NB4 (cell line): ENCODE measurements at places on chromosomes 4 and X.

DNA sequence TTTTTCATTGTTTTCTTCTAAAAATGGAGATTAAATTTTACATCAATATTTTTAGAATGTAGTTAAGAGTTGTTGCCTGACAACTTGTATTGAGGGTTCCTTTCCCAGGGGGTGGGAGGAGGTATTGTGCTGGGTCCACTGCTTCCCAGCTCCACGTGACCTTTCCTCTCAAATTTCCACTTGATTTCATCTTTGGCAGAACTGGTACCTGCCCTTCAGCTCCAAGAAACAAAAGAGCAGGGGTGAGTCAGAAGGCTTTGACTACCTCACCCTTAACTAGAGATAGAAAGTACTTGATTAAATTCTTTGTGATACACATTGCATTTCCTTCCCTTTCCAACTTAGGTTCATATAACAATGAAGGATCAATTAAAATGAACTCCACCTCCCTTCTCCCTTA is 19.7 kb downstream of the TRIM2 start:
- no peak for DNase-seq

- DNase-seq = no peak
These were observed 22.4 kb downstream of the SEC31A start for GRCh38 chr4:82868572-82868971.

- no peak for DNase-seq
These were observed 283.6 kb upstream of the PCDH10 start for GRCh38 chr4:132865458-132865857.

DNA sequence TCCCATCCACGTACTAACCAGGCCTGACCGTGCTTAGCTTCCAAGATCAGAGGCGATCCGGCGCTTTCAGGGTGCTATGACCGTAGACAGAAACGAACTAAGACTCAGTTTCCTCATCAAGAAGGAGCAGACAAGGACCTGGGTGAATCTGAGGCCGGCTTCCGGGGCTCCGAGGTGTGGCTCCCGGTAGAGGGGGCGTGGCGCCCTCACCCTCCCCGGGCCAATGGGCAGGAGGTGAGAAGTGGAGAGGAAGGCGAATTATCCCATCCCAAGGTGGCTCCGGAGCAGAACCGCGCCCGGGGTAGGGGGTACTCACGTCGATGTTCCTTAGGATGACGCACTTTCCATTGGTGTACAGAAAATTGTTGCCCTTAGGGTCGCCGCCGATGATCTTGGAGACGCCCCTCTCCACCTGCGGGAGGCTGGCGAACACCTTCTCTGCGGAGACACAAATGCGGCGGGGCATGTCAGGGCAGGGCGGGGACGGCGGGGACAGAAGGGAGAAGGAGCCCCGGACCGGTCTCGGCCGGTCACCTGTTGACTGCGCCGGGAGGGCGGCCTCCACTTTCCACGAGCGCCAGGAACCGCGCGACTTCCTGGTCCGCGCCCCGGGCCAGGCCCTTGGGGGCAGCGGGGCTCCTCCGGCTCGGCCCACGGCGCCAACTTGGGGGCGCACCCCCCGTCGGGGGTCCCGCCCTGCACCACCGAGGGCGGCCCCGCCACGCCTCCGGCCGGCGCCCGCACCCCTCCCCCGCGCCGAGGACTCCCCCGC is 616 bp downstream of the WDR1 start:
- DNase-seq = peak; percentile 69

GRCh38 chr4:71293705-71294104 is 45.1 kb upstream of the SLC4A4 start:
- DNase-seq = no peak

- DNase-seq = no peak
These were observed 72.0 kb downstream of the RGS12 start for GRCh38 chr4:3364634-3365314.

DNA sequence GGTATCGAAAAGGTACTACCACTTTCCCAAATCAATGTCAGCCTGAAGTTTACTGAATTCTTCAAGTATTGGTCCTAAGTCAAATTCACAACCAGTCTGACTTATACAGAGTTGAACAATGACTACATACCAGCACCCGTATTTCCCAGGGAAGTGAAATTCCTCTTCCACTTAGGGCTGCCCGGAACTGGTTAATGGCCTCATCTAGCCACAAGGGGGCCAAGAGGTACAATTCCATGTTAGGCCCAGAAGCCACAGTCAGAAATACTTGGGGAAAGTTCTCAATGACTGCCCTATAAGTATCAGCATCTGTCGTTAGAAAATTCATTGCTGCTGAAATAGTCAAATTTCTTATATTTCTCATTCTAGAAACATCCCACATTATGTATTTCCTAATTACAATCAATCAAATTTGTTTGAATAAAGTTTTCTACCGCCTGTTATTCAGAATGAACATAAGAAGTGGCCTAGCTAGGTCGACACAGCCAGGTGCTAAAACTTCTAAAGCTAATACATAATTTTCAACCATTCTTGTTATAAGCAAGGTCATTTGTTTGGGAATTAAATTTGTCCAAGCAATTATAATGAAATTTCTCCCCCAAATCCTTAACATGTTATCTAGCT is 5.6 kb upstream of the PCDH7 start:
- DNase-seq = peak; percentile 62

DNA sequence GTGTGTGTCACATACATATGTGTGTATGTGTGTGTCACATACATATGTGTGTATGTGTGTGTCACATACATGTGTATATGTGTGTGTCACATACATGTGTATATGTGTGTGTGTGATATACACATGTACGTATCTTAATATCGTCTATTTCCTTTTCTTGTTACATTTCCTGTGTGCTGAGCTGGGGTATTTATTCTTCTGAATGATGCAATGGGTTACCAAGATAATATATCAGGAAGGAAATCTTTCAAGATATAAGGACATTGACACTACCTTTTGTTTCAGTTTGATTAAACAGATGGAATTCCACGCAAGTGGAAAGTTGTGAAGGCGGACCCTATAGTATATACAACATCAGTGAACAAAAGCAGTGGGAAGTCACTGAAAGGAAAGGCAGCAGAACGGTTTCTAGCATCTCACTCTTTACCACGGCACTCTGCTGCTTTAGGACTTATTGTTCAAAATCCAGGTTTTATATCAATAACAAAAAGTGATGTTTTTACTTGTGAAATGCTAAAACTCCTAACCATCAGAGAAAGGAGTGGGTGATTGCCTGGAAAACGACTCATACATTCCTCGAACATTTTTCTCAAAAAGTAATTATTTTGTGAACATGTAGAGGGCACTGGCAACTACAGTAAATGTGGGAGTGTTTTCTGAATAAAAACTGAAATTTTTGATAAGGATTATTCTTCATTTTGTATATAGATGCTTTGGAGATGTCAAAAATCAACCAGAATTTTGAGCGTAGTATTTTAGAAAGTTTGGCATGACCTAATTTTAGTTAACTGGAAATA is 43.1 kb upstream of the IL21 start:
- DNase-seq = no peak

- peak; percentile 28 for DNase-seq
These were observed 8.3 kb downstream of the SLITRK2 start for GRCh38 chrX:145825896-145826295.

DNA sequence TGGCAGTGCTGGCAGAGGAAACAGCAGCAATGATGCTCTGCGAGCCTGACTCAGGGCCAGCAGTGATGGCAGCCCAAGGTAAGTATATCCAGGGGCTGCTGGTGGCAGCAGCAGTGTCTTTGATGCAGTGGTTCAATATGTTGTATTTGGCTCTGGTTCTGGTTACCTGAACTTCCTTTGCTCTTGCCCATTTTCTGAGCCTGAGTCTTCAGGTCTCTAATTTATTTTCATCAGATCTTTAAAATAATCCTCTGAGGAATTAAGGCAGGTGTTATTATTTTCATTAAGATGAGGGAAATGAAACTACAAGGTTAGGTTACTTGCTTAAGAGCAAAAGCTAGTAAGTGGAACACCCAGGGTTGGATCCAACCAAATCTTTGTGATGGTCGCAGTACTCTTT is 102.8 kb upstream of the BMP2K start:
- no peak for DNase-seq

DNA sequence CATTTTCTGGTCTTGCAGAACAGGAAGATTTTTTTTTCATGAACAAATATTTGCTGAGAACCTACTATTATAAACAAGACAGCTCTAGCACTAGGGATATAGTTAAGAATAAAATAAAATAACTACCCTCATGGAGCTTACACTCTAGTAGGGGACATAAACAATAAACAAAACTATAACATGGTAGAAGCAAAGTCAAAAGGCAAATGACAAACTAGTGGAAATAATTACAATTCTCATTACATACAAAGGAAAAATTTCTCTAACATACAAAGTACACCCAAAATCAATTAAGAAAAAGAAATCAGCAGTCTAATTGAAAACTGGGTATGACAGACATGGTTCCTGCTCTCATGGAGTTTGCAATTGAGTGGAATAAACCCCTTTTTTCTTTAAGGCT is 32.0 kb downstream of the VSIG4 start:
- DNase-seq = no peak

DNA sequence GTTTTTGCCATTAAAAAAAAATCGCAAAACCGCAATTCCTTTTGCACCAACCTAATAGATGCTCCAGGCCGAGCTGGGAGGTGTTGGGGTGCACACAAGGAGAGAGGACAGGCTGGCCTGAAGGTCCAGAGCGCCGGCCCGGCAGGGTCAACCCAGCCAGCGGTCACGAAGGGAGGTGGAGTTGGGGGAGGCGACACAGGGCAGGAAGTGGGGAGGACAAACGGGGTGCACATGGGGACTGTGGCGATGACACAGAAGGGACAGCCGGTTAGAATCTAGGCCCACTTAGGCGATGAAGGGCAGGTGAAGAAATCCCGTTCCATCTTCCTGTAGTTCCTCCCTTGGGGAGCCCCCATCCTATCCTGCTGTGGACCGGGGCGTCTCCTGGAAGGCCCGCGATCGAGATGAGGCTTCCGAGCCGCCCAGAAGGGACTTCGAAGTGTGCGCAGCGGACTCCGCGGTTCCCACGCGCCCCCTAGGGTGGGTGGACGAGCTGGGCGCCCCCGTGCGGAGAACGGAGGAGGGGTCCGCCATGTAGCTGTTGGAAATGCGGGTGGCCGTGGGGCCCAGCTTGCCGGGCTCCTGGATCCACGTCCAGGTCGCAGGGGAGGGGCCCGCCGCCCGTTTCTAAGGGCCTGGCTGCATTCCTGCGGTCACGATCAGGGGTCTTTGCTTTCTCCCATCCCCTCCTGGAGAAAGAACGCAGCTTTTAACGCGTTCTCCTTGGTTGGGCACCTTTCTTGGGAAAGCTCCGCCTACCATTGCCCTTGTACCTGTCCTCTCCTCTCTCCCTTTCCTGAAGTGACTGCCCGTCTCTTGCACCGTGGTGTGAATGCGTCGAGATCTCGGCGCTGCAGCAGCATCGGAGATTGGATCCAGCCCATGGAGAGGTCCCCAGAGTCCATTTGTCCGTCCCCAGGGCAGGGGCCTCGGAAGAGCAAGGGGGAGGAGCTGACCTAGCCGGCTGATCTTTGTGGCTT is 17.0 kb upstream of the HPF1 start:
- no peak for DNase-seq

DNA sequence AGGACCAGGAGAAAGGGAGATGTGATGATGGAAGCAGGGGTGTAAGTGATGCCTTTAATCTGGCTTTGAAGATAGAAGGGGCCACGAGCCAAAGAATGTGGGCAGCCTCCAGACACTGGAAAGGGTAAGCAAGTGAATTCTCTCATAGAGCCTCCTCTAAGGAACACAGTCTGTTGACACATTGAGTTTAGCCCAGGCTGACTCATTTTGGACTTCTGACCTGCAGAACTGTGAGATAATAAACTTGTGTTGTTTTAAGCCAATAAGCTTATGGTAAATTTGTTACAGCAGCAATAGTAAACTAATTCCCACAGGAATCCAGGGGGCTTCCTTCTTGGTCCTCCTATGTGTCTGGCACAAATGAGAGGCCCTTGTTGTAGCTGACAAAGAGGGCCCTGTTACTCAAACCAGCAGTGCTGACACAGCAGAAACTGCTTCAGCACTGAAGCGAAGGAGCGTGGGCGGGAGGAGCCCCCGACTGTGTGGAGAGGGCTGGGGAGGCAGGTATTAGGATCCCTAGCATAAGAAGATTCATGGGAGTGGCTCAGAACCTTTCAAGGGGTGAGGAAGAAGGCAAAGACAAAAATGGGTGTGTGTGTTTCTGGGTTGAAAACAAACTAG is 268.7 kb downstream of the NR3C2 start:
- no peak for DNase-seq
